ENCODE measurements at places on chromosomes 1 and 21.
A peak's percentile ranks its signal among the peaks of the same experiment; 100 is the strongest.

DNA sequence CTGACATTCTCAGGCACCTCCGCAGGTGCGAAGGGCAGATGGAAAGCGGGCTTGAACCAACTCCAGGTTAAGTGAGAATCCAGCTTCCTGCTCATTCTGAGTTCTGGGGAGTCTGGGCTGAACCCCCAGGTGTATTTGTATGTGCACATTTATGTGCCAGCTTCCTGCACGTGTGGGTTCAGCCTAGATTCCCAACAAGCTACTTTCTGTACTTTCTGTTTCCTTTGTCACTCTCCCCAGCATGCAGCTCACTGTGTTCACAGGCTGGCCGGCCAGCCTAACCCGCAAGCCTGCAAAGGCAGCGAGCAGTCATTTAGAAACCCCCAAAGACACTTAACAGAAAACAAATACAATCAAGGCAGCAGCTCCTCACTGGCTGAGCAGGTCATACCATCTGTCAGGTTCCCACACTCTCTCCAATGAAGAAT is 1.3 kb upstream of the IL19 start:
- DNase-seq, result no peak

- DNase-seq, result no peak
These were observed 63.6 kb downstream of the DMAP1 start for GRCh38 chr1:44276901-44277300.

- peak; percentile 84 for DNase-seq
These were observed 145.6 kb downstream of the ZZZ3 start for GRCh38 chr1:77536813-77537212.

GRCh38 chr1:147648933-147649332 is 21.4 kb downstream of the ACP6 start:
- no peak for DNase-seq

- DNase-seq, result peak; percentile 88
These were observed 120.2 kb upstream of the SLC45A1 start for GRCh38 chr1:8197493-8198282.

- DNase-seq, result no peak
These were observed 17.4 kb downstream of the AK4 start for GRCh38 chr1:65165269-65165993.

GRCh38 chr1:64502931-64503330 is 33.0 kb downstream of the CACHD1 start:
- DNase-seq, result no peak

- no peak for DNase-seq
These were observed 607 bp downstream of the BTG3 start for GRCh38 chr21:17612023-17612564.

DNA sequence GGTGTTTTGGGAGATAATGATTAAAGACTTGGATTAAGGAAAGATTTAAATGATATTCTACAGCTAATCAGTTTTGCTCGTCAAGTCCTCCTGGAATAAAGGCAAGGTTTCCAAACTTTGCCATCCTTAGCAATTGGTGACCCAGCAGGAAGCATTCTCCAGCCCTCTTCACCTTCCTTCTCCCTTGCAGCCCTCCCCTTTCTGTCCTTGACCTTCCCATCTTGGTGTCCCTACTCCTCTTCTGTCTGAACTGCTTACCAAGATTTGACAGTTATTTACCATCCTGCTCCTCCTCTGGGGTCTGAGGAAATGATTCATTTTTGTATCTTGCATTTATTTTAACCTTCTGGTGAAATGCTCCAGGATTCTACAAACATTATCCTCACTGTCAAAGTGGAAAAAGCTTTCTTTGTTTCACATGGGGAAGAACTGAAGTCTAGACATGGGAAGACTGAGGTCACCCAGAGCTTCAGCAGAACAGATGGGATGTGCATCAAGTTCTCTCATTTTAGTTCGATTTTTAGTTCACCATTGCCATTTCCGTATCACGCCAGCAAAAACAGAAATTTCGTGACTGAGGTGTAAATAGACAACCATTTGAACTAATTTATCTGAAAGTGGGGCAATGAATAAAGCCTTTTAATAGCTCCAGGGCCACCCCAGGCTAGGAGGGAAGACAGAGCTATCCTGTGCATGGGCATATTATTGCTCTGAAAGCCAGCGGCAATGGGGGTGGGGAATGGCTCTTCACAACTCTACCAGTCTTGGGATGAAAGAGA is 504.4 kb upstream of the PLXNA2 start:
- no peak for DNase-seq

- no peak for DNase-seq
These were observed 7.4 kb upstream of the SCYL3 start for GRCh38 chr1:169901115-169901514.

DNA sequence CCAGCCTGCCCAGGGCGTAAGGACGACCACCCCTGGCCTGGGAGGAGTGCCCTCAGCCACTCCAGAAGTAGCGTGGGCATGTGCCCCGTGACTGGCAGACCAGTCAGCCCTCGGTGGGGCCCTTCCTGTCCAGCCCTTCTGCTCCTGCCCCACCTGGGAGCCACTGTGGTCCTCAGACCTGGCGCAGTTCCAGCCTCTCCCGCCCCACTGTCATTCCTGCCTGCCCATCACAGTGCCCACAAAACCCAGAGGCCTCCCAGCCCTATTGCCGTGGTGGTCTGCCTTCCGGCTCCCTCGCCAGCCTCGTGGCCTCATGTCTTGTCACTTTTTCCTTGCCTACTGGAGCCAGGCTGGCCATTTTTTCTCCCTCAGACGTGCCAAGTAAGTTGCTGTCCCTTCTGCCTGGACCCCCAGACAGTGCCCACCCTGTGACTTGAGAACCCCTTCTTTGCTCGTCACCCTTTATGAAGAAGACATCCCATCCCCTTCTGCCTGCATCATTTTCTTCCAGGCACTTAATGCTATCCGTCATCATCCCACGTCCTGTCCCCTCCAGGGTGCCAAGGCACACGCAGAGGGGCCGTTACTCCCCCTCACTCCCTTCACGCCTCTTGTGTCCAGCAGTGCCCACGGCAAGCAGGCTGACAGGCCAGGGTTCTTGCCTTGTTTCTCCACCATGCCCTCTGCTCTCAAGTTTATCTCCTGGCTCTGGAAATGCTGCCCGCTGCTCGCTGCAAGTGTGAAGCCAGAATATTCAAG is 122.6 kb downstream of the CAMTA1 start:
- DNase-seq, result no peak

- no peak for DNase-seq
These were observed 15.9 kb downstream of the INKA2 start for GRCh38 chr1:111723091-111723806.

DNA sequence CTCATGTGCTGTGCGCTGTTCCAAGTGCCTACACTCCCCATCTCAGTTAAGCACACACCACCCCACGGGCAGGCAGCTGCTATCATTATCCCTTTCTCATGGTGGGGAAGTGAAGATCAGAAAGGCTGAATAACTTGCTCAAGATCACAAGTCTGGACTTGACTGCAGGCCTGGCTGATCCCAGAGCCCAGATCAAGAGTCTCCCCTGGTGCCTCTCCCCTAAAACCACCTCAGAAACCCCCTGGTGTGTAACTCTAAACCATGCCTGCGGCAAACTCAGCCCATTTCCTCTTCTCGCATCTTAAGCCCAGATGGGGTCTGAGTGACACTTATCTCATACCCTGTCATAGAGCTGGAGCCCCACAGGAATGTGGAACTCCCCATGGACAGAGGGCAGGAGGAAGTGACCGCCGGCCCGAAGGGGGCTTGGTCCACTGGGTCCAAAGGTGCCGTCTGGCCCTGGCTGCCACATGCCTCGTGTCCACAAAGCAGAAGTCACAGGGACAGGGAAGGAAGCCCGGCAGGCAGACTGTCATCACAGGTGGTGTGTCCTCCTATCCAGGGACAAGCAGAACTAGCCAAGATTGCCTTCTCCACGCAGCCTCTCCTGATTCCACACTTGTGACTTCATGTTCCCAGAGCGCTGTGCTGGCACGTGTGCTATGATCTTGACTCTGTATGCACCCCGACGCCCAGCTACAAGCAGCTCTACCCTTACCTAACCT is 92.1 kb downstream of the SYF2 start:
- no peak for DNase-seq

GRCh38 chr1:244214009-244214967 is 163.2 kb downstream of the ZBTB18 start:
- peak; percentile 76 for DNase-seq

GRCh38 chr21:37463083-37463801 is 96.7 kb downstream of the DYRK1A start:
- peak; percentile 40 for DNase-seq

DNA sequence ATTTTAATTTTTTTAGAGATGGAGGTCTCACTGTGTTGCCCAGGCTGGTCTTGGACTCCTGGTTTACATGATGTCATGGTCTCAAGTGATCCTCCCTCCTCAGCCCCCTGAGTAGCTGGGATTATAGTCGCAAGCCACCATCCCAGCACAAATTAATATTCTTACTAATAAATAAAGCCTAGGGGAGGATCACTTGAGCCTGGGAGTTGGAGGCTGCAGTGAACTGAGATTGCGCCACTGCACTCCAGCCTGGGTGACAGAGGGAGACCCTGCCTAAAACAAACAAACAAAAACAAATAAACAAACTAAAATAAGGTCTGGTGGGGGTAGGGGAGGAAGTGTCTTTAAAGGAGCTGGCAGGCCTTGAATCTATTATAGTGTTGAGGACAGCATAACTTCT is 8.7 kb upstream of the GADD45A start:
- DNase-seq, result no peak

- DNase-seq, result no peak
These were observed 172.2 kb downstream of the CHRM3 start for GRCh38 chr1:239558559-239558958.

DNA sequence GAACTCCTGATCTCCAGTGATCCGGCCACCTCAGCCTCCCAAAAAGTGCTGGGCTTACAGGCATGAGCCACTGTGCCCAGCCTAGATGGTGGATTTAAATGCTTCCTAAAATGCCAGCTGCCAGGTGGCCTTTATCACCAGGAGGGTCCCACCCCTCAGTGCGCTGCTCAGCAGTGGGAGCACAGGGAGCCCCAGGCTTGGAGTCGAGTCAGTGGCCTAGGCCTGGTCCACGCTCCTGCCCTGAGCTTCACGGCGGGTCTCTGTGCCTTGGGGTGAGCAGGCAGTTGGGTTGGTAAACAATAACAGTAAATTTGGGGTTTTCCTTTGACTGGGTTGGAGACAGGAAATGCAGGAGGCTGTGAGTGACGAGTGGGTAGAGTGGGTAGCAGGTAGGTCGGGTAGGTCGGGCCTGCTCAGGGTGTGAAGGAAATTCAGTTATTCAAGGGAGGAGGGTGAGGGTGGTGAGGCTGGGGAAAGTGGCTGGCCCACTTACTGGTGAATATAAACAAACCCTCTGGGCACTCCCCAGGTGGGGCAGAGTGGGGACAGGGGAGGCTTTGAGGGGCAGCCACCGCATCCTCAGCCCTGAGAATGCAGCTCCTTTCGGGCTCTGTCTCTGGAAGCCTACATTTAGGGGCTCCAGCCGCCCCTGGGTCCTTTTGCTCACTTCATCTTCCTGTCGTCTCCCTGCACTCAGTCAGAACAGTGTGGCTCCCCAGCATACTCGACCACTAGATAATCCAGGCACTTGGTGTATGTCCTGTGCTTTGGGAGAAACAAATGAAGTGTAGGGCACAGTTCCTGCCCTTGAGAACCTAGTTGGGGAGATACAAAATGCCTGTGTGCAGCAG is 33.5 kb upstream of the IL19 start:
- no peak for DNase-seq

DNA sequence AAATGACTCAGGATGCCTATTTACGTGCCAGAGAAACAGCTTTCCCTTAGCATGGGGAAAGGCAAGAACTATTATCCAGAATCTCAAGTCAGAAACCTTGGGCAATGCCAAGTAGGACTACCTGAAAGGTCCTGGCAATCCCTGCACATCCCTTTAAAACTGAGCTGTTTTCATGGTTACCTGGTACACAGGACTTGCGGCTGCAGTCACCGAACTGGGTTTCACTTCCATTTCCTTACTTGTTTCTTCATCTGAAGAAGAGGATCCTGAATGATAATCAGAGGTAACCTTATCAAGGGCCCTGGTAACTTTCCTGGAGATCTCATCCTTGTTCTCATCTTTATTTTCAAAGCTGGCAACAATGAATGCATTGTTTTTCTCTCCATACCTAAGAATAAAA is 14.3 kb downstream of the BTG3 start:
- DNase-seq, result no peak

DNA sequence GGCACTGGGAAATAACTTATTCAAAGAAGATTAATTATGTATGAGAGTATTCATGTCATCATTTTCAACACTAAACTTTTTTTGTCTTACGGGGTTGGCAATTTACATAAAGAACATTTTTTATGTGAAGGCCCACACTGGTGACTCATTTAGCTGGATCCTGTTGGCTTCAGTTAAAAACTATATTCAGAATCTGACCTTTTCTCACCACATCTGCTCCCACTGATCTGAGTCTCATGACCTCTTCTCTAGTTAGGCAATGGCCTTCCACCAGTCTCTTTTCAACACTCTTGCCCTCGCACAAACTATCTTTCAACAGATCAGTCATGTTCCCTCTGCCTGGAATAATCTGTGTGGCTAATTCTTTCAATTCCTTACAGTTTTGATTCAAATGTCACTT is 53.4 kb downstream of the TMPRSS15 start:
- DNase-seq, result peak; percentile 53

- DNase-seq, result peak; percentile 4
These were observed 477.2 kb upstream of the CAMK1G start for GRCh38 chr1:209106237-209106741.

DNA sequence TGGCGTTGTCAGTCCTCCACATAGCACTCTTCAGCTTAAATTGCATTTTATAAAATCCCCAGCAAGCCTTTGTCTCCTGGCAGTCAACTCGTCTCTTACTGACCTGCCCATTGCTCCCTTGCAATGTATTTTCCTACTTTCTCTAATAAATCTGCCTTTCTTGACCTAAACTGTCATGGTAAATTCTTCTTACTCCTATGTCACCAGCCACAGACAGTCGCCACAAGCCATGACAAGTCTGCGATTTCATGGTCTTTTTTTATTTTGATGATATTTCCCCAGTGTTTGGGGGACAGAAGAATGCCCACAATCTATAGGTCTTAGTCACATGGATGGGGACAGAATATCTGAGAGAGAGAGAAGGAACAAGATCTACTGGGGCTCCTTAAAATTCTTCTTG is 8.4 kb downstream of the IFNAR2 start:
- no peak for DNase-seq

GRCh38 chr1:159958719-159959380 is 4.8 kb upstream of the SLAMF9 start:
- DNase-seq, result no peak

- DNase-seq, result no peak
These were observed 1.5 kb upstream of the LAX1 start for GRCh38 chr1:203763505-203763904.

DNA sequence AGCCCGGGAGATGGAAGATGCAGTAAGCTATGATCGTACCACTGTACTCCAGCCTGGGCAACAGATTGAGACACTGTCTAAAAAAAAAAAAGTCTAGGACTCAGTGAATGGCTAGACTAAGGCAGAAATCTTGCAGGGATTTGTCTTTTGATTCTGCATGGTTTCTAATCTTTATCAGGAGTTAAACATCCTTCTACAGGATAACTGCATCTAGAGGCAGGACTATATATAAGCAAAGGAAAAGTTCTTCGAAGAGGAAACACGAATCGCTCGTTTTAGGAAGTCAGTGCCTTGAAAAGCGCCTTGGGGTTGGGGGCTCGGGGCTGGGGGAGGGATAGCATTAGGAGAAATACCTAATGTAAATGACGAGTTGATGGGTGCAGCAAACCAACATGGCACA is 602 bp upstream of the UFC1 start:
- no peak for DNase-seq
